CD4-positive, alpha-beta T cell treated with Interleukin-4 for 4 hours (primary cell): ENCODE measurements at places on chromosomes 7 and 10.

DNA sequence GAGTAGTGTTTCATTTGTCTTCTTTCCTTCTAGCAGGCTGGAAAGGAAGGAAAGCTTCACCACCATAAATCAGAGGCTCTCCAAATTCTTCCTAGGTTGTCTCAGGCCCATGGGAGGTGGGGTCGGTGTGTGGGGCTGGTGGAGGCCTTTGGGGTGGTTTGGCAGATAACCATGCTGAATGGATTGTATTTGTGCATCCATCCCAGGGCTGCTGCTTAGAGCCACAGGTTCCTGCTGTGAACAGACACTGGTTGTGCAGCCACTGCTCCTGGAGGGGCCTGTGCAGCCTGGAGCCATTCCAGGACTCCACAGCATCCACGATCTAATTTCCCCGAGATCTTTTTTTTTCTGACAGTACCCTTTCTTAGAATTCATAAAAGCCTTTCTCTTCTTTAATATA is 741.8 kb downstream of the SUGCT start:
- DNase-seq, result no peak

GRCh38 chr10:35324196-35324595 is 12.1 kb upstream of the CCNY start:
- no peak for DNase-seq

DNA sequence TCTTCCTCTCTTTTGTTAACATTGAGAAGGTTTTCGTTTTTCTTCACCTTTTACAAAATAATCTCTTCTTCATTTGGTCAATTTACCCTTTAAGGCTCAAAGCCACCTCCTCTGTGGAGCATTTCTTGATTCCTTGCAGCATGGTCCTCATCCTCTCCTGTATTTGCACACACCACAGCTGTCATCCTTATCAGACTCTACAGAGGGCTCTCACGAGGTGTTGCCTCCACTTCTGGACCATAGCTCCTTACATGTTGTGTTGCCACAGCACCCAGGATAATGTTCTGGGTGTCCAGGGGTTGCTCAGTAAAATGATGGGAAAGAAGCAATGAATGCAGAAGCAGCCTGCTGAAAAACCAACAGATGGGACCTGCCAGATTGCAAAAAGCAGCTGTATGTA is 192.8 kb downstream of the SH2D4B start:
- DNase-seq, result no peak

DNA sequence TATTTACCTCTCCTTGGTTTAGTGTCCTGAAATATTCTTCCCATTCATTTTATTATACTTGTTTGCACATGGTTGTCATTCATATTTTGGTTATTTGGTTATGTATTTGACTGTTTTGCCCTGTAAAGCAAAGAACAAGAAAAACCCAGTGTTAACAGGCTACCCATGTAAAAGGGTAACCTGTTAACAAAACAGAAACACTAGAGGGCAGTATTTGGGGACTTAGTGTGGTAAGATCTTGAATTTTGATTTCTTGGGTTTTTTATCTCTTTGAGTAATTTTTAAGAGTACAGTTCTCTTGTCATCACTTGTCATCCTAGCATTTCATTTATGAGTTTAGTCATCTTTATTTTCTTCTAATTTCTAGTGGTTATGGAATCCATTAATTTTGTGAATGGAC is 51.3 kb downstream of the POLL start:
- peak; percentile 27 for DNase-seq

- no peak for DNase-seq
Observed at GRCh38 chr7:31171984-31172383, 119.9 kb downstream of the ADCYAP1R1 start.
